ENCODE measurements at places on chromosomes 4 and X.
A peak's percentile ranks its signal among the peaks of the same experiment; 100 is the strongest.

DNA sequence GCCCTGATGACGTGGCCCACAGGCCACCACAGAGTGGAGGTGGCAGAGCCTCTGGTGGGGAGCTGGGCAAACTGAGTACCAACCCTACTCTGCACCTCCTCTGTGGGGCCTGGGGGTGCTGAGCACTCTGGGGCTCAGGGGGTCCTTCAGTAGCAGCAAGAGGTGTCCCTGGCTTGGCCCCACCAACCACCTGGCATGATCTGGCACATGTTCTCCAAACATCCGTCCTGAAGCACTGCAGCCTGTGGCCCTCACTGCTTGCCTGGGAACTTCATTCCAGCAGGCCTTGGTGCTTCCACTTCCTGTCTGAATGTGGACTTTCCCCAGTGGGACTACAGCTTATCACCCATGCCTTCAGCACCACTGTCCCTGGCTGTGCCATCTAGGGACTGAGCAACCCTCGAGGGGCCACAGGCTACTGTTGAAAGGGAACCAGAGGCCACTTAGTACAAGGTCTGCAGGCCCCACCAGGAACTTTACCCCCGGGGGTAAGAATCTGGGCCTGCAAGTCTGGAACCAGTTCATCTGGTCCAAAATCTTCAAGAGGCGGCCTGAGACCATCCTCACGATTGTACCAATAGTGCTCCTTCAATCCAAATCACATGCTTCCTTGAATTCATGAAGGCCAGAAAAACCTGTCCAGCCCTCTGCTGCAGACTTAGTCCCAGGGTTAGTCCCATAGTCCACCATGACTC lies 13.2 kb downstream of the TNIP2 start:
- DNase-seq = no peak

DNA sequence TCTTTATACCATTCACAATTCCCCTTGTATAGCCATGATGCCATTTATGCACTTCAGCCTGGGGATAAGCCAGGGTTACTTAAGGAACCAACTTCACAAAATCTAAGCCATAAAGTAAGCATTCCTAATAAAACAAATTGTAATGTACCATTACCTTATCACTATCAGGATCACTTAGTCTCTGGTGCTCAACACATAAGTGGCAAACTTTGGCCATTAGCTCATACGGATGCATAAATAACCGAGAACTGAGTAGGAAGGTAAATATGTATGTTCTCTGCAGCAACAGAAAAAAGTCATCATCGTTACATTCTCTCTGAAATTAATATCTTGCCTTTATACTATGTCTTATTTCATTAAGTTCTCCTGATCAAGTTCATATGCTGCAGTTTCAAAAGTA lies 14.4 kb downstream of the RASGEF1B start:
- DNase-seq = no peak

DNA sequence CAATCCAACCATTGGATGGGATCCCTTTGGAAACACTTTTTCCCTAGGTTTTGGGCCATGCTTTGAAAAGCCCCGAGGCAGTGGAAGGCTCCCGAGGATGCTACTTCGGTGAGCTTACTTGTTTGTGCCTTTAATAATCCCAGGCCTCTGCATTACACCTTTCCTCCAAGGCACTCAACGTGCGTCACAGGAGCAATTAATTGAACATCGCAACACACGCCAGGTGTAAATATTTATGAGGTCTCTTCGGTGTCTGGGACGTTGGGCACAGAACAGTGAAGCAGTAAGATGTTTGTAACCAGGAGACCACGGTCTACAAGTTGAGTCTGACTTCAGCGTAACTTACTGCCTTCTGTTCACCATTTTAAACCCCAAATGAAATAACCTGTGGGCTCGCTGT lies 97.3 kb downstream of the CLNK start:
- DNase-seq = no peak

DNA sequence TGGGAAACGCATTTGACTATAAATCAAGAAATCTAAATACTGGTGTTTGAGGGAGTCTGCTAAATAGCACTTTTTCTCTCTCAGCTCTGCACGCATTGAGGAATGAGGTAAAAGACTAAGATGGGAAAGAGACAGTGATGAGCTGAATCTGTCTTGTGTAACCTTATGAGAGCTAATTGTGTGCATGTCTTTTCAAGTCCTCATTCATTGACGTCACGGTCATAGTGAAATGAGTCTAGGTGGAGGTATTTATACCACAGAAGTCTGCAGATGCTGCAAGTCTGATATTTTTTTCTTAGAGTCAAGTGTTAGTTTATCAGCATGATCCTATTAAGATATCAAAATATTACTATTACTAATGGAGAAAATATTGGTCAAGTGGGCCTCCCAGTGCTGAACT lies 361.5 kb upstream of the HS3ST1 start:
- DNase-seq = no peak

DNA sequence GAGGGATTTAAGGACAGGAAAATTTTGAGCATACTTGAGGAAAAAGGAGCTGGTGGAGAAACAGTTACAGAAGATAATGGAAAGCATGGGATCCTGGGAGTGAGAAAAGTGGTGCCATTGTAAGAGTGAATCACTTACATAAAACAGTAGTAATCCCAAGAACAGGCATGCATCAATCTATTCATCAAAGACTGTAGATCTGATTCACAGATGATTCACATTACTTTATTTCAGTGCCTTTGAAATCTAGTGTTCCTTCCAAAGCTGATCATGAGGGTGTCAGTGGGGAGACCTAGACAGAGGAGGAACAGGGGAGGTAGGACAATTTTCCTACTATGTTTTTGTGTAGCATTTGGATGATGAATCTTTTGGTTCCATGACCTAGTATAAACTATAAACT lies 102.7 kb downstream of the TAB3 start:
- DNase-seq = peak; percentile 1

DNA sequence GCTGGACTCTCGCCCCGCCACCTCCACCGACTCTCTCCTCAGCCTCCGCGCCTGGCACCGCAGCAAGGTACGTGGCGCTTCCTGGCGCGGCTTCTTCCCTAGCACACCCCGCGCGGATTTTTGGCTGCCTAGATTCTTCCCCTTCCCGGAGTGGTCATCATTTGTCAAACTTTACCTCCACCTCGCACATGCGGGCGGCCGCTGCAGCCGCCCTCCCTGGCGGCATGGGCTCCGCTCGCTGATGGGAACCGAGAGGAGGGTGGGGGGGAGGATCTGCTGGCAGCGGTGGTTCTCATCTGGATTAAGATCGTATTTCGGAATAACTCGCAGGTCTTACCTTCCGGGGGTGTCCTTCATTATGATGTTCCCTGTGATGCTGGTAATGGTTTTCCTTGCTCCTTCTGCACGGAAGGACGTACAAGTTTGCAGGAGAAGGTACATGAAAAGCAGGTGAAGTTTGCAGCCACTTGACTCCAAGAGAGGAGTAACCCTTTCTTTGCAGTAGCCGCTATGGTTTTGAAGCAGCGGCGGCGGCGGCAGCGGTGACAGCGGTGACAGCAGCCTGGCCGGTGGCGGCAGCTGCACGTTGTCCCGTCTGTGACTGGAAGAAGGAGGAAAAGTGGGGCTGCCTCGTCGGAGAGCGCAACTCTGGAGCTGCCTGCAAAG lies 2183.9 kb upstream of the TENM3 start:
- DNase-seq = peak; percentile 8

DNA sequence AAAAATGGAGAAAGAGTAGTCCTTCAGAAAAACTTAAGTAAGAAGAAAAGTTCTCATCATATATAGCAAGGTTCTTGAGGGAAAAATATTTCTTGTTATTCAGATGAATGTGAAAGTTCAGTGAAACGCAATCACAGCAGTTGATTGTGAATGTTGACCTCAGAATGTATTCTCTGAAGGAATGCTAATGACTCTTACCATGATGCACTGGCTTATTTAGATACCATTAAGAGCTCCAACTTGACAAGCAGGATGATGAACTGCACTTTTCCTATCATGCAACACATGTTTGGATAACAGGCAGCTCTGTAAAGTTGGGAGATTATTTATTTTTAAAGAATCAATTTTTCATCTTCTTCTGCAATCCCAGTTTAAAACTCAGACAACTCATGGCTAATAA lies 115.5 kb upstream of the MYOZ2 start:
- DNase-seq = no peak

GRCh38 chrX:104137496-104137895 lies 19.3 kb downstream of the SLC25A53 start:
- DNase-seq = no peak

DNA sequence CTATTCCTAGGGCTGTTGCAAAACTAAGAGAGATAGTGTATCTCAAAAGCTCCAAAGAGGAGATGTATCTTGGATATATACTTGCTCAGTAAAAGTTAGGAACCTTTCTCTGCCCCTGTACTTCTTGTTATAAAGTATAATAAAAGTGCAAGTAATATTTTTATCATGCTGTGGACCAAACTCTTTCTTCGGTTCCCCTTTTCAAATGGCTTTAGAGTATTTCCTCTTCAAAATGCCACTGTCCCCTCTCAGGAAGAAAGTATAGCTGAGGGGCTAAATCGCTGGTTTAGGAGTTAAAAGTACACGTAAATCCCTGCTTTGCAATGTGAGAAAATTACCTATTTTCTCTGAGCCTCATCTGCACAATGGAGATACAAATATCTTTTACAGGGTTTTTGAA lies 169.1 kb upstream of the FTHL17 start:
- no peak for DNase-seq

DNA sequence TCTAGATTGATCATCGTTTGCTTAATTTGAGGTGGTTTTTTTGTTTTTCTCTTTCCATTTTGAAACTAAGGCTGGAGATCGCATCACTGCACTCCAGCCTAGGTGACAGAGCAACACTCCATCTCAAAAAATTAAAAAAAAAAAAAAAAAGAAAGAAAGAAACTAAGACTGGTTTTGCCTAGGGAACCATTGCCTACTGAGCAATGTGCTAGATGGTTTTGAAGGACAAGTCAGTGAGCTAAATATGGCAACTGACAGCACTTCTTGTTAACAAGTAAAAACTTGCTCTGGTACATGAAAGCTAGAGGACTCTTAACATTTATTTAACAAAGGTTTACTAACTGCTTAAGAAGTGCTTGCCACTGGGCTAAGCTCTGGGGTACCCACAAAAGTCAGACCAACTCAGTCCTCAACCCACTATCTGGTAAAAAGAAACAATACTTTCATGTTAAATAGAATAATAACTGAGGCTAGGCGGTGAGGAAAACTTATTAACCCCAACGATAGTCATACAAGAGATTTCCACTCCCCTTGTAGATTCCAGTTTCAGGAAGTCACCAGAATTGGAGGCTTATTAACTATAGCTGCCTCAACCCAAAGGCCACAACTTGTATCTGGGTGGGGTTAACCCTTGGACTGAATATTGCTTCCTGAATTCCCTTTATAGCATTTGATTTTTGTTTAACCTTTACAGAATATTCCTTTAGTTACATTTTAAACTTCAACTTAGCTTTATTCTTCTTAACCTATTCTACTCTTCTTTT lies 111.6 kb downstream of the FRYL start:
- DNase-seq = peak; percentile 23

DNA sequence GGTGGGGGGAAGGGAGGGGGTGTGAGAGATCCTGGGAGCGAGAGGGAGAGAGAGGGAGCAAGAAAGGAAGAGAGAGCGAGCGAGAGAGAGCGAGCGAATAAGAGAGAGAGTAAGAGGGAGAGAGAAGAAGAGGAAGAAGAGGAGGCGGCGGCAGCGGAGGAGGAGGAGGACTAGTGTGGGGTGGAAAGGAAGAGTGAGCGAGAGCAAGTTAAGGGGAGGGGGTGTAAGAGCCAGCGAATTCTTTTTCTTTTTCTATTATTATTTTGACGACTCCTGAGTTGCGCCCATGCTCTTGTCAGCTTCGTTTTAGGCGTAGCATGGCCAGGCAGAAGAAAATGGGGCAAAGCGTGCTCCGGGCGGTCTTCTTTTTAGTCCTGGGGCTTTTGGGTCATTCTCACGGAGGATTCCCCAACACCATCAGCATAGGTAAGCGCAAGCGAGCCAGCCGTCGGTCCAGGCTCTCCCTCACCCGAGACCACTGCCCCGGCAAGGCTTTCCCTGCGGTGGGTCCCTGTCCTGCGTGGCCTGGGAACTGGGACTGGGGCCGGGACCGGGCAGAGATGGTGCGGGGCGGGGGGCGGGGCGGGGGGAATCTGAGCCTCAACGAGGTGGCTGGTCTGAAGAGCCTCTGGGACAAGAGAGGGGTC lies at the start of gene GRIA3:
Gene GRIA3, plus strand, starts transcription at position 60 of the 647 bp plus-strand sequence. Its CDS starts 258 bp downstream, at position 318.
- no peak for DNase-seq

DNA sequence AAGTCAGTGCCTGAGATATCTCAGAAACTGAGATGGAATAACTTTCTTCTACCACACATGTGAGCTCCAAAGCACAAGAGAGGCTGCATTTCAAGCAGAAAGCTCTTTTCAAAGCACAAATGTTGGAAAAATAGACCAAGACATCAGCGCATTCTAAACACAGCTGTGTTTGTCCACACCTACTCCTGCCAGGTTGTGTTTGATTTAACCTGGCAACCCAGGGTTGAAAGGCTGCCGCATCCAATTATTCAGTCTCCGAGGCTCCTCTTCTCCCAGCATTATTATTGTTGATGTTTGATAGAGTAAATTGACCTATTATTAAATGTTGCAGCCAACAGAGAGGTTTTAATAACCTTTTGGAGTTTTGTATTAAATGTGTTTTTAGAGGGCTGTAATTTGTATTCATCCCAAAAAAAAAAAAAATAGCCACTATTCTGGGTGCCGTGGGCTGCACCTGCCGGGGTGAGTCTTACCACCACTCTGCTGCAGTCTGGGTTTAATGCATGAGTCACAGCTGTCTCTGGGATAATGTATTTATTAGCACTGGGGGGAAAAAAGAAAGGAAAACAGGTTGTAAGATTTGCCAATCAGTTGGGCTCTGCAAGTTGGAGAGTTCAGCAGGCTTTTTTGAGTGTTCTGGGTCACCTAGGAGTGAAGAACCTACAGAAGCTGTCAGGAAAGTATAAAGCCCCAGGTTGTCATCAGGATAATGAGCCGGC lies 105.2 kb upstream of the NOCT start:
- DNase-seq = peak; percentile 42

DNA sequence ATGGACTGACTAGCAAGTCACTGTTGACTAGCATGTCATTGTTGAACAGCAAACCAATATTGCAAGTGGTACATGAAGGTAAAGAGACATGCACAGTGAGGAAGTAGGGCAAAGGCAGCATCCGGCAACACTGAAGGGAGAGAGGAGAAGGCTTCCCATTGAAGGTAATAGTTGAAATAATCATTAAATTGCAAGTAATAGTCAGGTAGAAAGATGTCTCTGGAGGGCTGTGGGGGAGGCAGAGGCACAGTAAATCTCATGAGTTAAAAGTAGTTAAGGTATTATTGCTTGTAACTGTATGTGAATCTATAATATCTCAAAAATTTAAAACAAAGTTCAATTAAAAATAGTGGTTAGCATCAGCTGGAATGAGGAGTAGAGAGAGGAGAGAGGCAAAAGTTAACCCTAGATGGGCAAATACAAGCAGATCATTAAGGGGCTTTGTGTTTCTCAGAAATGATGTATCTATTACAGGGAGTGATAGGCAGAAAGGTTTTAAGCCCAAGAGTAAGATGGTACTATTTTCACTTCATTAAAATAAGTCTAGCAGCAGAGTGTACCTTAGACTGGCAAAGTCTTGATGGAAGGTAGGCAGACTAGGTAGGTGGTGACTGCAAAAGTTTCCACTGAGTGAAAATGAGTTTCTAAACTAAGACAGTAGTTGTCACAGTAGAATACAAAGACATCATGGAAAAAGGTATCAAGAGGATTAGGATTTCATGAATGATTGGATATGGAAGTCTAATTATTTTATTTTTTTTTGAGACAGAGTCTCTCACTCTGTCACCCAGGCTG lies 776.6 kb downstream of the RAB28 start:
- DNase-seq = no peak

- DNase-seq = peak; percentile 69
These were observed 83.2 kb downstream of the FUNDC1 start for GRCh38 chrX:44459501-44459900.

- no peak for DNase-seq
These were observed 59.2 kb downstream of the GPR143 start for GRCh38 chrX:9706421-9706820.
